NCI-H1105 (cell line): ENCODE measurements at places on chromosomes 4 and X.

DNA sequence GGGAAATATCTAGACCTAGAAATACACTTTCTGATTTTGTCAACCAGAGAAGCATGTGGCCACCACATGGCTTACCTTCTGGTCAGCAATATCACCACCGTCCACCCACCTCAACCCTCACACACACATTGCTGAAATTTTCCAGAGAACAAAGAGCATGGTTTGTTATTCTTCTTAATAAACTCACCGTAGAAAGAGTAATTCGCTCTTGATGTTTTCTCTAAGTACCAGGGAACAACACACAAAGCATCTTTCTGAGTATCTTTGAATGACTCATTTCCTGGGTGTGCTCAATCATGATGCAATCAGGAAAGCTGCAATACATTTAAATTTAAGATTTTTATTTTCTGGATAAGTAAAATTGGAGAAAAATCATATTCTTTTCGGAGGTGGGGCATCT lies 24.7 kb upstream of the LRAT start:
- no peak for DNase-seq

DNA sequence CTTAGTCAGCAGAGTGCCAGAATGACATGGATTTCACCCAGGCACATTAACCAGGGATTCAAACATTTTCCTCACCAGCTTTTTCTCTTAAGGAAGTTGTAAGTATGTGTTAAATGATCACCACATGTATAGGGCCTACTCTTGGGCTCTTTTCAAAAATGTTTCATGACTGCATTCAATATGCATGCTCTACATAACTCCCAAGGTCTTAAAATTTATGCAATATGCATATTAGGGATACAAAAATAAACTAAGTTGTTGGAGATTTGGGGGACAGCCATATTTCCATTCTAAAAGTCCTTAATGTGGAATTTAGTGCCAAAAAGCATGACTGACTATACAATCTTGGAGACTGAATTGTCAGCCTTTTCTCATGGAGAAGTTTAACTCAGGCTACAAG lies 25.0 kb upstream of the TRPC5OS start:
- DNase-seq: no peak

DNA sequence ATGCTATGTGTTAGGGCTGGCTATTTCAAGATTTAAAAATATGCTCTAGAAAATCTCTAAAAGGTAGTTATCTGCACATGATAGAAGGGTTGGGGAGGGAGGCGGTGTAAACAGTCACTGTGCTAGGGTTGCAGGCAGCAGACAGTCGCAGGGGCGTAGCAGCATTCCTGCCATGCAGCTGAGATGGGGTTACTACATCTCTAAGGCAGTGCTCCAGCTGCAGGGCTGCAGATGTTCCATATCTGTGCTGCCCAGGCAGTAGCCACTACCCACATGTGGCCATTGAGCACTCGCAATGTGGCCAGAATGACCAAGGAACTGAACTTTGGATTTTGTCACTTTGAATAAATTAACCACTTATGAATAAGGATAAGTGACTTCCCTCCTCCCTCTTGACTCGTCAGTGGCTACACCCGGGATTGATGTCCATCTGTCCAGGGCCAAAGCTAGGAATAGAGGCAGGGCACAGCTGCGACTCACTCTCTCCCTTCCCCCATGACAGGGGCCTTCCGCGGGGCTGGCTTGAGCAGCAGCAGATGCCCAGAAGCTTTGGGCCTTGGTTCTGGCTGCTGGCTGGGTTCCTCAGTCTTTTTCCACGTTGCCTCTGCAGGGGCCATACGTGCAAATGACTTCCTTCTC lies 79.4 kb upstream of the CLDN34 start:
- DNase-seq: no peak

GRCh38 chr4:145885666-145886065 lies 53.0 kb downstream of the ZNF827 start:
- no peak for DNase-seq

DNA sequence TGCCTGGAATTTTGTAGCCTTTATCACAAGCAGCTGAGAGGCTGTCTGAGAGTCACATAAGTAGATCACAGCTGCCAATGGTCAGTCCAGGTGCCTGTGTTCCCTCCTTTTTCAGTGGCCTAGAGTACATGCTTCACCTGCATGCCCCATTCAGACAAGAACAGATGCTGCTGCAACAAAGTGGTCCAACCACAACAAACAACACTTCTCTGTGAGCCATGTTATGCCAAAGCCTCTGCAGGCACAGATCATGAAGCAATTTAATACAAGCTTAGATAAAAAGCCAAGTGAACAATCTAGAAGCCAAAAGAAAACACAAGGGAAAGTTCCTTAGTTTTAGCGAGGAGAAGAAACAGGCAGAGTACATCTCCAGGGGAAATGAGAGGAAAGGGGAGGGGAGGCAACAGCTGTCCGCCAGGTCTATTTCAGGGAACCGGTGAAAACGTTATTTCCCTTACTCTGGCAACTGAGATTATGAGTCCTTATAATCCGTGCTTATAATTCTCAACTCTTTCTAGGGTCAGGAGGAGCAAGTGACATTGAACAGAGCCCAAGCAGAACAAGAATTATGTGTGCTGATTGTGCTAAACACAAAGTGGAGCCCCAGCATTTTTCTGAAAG lies 92.6 kb downstream of the TSPAN5 start:
- no peak for DNase-seq

GRCh38 chrX:96182366-96182765 lies 502.3 kb upstream of the DIAPH2 start:
- no peak for DNase-seq

GRCh38 chr4:174241162-174241561 lies 42.3 kb downstream of the FBXO8 start:
- DNase-seq: no peak
